Peyer's patch (tissue), 4 donors: ENCODE measurements at places on chromosomes 6 and 20.

- DNase-seq, result no peak
These were observed 100.2 kb upstream of the KCNG1 start for GRCh38 chr20:51122931-51123658.

DNA sequence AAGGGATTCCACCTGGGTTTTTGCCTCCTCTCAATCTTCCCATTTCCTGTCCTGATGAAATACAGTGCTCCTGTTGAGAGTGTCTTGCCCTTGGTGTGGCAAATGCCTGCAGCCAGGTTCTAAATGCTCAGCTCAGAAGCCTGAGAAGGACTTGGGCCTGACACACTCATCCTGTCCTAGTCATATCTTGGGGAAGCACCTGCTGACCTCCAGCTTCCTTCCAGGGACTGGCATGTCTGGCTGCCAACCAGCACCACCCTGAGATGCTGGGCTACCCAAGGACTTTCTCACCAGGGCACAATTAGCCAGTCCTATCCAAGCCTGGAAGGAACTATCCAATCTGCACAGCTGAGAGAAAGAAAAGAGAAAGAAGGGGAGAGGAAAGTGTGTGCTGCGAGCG lies 43.4 kb downstream of the LRFN2 start:
- no peak for DNase-seq

DNA sequence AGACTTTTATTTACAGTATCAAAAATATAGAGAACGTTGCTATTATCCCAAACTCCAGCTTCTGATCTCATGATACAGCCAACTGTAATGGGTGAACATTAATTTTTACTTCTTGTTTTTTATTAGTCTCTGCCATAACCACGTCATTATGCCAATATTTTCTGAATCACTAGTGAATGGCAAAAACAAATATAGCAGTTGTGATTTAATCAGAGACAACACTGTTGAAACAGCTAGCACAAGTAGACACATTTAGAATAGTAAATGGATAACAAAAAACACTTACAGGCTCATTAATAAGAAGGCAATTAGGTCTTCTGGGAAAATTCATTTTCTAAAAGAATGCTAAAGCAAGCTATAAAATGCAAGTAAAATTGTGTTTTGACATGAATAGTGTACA lies 8.1 kb downstream of the PTPRK start:
- no peak for DNase-seq

- DNase-seq, result peak; percentile 79
These were observed 96.5 kb downstream of the HFE start for GRCh38 chr6:26183581-26184366.

GRCh38 chr6:157187182-157188083 lies 135.9 kb downstream of the TMEM242 start:
- no peak for DNase-seq

- no peak for DNase-seq
These were observed at the start of gene APCDD1L for GRCh38 chr20:58515233-58516212. TSS of gene APCDD1L (minus strand) at chr20:58515399. CDS start at chr20:58514707, 692 bp downstream.

GRCh38 chr6:30647242-30648116 lies 546 bp downstream of the C6orf136 start:
- peak; percentile 86 for DNase-seq

- peak; percentile 31 for DNase-seq
These were observed 76.4 kb upstream of the RNF24 start for GRCh38 chr20:4091490-4092479.

GRCh38 chr6:15503346-15503680 lies 159.5 kb downstream of the DTNBP1 start:
- no peak for DNase-seq

DNA sequence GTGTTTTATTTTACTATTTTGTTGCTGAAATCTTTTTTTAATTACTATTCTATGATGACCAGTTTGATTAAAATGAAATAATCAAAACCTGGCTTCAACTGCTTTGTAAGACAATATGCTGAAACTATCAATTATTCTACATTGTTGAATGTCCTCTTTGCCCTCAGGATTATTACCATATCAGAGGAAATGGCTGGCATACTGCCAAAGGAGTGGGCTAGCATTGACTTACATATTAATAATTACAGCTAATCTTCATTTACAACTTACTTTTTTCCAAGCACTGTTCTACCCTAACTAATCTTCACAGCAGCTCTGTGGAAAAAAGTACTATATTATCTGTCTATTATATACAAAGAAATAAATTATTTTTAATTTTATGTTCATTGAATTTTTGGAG lies 560.5 kb downstream of the BCKDHB start:
- DNase-seq, result no peak

DNA sequence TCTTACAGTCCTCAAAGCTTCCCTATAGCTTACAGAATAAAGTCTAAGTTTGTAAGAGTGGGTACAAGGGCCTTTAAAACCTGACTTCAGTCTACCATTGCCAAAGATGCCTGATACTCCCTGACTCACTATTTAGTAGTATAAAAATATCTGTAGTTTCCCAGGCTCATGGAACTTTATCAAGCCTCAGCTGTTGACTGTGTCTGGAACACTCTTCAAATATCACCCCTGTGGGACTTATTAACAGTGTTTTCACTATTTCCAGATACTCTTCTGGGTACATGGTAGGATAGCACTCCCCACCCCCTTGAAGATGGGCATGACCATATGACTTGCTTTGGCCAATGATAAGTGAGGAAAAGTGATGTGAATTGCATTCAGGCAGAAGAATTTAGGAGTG lies 105.3 kb upstream of the TENT5A start:
- DNase-seq, result no peak

DNA sequence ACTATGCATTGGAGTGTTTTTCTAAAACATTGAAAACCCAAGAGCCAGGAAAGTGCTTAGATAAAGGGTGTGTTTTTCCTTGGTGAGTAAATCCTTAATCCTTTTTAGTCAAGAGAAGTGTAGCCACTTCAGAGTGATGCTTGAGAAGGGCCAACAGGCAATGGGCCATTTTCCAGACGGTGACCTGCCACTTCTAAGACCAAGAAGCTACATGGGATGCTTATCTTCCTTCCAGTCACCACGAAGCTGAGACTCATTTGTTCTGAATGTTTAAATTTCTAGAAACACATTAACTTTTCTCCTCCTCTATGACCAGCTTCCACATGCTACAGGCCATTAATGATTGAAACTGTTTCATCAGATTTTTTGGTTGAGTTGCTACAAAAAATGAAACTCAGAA lies 34.4 kb upstream of the NHSL1 start:
- no peak for DNase-seq

- no peak for DNase-seq
These were observed 109.5 kb upstream of the RAB32 start for GRCh38 chr6:146433881-146434731.

DNA sequence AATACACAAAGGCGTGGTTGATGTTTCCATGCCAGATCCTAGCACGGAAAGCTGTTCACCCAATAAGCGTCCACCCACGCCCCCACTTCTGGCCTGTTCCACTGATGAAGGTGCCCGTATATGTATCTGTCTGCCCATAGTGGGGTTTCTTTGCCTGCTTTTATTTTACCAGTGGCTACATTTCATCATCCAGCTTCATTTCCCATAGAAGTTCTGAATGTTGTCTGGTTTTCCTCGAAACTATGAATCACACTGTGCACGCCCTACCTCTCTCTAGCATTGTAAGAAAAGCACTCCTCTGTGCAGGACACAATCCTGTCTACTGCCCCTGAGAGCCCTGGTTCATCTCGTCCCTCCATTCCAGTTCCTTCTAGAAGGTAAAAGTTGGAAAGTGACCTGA lies 8.8 kb upstream of the CD93 start:
- DNase-seq, result no peak

DNA sequence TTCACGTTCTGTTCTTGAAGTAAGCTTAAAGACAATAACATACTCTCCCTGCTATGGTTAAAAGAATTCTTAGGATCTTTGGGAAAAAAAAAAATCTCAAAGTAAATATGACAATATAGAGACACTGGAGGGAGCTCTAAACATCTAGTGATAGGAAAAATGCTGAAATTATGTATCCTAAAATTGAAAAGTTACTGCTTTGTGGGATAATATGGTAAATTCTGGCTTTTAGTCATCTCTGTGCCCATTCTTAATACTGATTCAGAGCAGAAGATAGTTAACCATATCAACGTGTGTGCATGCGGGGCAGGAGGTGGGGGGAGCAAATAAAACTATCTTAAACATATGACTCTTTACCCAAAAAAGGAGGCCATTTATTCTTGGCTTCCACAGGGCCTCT lies 165.4 kb downstream of the GMPR start:
- DNase-seq, result no peak

DNA sequence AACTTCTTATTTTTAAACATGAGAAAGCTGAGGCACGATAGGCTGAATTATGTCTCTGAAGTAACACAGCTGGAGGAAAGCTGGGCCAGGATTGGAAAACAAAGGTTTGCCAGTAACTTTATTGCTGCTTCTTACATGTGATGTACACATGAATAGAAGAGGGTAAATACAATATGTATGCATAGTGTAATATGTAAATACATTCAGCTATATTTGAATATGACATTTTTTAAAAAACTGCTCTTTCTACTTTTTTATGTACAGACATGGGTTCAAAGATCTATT lies 90.2 kb downstream of the ADTRP start:
- no peak for DNase-seq

GRCh38 chr6:32960563-32960962 lies 7.7 kb upstream of the HLA-DMA start:
- DNase-seq, result no peak

DNA sequence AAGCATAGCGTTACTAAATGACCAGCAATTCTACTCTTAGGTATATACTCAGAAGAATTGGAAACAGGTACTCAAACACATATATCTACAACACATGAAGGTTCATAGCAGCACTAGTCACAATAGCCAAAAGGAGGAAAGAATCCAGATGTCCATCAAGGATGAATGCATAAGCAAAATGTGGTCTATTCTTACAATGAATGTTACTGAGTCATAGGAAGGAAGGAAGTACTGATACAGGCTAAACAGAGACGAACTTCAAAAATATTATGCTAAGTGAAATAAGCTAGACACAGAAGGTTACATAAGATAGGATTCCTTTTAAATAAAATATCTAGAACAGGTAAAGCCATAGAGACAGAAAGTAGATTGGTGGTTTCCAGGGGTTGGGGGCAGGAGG lies 93.5 kb downstream of the MAP3K7 start:
- no peak for DNase-seq

- no peak for DNase-seq
These were observed 10.9 kb downstream of the ZSCAN9 start for GRCh38 chr6:28235912-28236452.
